ENCODE measurements at places on chromosomes 16 and 17.

DNA sequence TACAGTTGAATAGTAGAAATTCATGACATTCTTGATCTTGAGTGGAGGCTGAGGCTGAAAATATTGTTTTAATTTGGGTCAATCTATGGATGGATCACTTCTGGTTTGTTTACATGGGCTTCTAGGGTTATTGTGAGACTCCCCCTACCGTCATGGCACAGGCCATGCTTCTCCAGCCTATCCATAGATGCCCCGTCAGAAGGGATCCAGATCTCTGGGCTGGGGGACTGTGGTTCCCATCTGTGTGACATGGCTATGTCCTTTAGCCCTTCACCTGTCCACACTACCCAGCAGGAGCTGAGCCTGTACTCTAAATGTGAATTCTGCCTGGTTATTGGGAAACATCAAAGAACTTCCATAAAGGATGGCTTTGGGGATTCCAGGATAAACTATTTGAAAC lies 160.4 kb downstream of the ABCC12 start:
- no peak for DNase-seq

GRCh38 chr17:66831383-66832210 lies 3.3 kb upstream of the CACNG5 start:
- DNase-seq = no peak

GRCh38 chr16:4859900-4860255 lies 12.6 kb downstream of the UBN1 start:
- no peak for DNase-seq

- no peak for DNase-seq
Observed at GRCh38 chr17:76912421-76913164, 44.4 kb downstream of the MGAT5B start.

- peak; percentile 54 for DNase-seq
Observed at GRCh38 chr17:28597606-28598383, 1.0 kb downstream of the SPAG5 start.

- no peak for DNase-seq
Observed at GRCh38 chr16:87619360-87620200, 17.3 kb downstream of the JPH3 start.

DNA sequence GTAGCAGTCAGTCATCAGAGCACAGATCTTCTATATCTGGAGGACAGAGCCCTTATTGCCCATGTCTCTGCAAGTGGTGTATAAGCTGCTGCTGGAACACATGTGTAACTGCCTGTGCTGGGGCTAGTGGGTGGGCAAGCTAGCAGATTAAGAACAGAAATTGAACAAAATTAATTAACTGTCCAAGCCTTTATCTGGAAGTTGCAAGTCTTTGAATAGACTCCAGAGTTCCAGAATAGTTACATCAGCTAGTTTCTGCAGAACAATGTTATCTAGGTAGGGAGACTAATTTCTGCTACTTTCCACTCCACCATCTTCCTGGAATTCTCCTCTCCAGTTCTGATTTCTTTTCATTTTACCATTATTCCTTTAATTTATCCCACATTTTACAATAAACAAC lies 287.3 kb downstream of the ZFHX3 start:
- DNase-seq = no peak

GRCh38 chr17:37527249-37527851 lies 37.7 kb downstream of the DUSP14 start:
- DNase-seq = peak; percentile 44

DNA sequence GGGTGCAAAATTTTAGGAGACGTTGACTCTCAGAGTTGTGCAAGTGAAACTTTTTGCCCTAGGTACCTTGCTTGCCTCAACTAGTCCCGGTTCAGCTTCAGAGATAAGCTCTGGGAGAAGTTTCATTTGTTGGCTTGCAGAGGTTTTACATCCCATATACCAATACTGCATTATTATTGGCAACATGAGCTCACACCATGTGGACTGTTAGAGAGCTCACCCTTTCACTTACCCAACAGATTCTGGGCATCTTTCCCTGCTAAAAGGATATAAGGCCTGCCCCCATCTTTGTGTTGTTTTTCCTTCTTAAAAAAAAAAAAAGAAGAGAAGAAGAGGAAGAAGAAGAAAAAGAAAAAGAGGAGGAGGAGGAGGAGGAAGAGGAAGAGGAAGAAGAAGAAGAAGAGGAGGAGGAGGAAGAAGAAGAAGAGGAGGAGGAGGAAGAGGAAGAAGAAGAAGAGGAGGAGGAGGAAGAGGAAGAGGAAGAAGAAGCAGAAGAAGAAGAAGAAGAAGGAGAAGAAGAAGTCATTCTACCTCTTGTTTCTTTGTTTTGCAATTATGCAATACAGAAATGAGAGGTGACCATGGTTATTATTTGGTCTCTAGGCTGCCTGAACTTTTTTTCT lies 292.6 kb upstream of the IRX3 start:
- DNase-seq = no peak

- no peak for DNase-seq
Observed at GRCh38 chr17:3796110-3796821, 4.7 kb downstream of the ITGAE start.

DNA sequence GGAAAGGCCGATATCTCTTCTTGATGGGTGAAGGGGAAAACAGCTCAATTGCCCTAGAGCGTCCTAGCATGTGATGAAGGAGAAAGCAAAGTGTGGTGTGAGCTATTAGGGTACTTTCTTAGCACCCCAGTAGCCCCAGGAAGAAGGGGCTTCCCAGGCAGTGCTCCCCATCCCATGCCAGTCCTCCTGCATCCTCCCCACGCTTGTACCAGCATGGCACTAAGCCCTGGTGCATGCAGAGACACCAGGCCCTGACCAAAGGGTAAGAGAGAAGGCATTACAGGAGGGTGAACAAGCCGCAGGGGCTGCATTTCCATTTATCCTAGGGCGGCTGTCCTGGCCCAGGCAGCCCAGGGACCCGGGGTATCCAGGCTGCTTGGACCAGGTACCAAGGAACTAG lies 3.1 kb downstream of the CYB561 start:
- DNase-seq = no peak

GRCh38 chr16:17258848-17259713 lies 211.7 kb downstream of the XYLT1 start:
- no peak for DNase-seq

DNA sequence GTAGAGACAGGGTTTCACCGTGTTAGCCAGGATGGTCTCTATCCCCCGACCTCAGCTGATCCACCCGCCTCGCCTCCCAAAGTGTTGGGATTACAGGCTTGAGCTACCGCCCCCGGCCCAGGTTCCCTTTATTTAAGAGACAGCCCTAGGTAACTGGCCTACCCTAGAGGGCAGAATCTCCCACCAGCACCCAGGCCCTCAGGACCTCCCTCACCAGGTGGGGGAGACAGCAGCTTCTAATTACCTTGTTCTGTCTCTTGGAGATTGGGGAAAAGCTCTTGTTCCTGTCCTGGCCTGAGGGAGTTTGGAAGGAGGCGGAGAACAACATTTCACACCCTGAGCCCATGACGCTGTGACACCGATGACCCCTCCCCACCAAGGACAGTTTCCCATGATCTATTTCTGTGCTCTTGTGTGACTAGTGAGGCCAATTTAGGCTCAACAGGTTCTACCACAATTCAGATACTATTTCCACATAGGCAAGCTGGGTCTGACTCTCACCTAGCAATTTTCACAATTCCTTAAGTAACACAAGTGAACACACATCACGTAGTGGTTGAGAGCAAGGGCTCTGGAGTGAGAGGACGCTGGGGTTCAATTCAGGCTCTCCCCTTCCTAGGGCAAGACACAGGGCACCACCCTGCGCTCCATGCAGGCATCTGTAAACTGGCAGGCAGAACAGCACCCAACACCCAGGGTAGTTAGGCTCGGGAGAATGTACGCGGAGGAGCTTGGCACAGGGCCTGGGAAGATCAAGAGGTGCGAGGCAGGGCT lies 20.4 kb downstream of the HDAC5 start:
- no peak for DNase-seq

- DNase-seq = no peak
Observed at GRCh38 chr17:3955673-3955988, 8.6 kb downstream of the ATP2A3 start.

- no peak for DNase-seq
Observed at GRCh38 chr16:24820522-24820921, 25.2 kb upstream of the SLC5A11 start.

DNA sequence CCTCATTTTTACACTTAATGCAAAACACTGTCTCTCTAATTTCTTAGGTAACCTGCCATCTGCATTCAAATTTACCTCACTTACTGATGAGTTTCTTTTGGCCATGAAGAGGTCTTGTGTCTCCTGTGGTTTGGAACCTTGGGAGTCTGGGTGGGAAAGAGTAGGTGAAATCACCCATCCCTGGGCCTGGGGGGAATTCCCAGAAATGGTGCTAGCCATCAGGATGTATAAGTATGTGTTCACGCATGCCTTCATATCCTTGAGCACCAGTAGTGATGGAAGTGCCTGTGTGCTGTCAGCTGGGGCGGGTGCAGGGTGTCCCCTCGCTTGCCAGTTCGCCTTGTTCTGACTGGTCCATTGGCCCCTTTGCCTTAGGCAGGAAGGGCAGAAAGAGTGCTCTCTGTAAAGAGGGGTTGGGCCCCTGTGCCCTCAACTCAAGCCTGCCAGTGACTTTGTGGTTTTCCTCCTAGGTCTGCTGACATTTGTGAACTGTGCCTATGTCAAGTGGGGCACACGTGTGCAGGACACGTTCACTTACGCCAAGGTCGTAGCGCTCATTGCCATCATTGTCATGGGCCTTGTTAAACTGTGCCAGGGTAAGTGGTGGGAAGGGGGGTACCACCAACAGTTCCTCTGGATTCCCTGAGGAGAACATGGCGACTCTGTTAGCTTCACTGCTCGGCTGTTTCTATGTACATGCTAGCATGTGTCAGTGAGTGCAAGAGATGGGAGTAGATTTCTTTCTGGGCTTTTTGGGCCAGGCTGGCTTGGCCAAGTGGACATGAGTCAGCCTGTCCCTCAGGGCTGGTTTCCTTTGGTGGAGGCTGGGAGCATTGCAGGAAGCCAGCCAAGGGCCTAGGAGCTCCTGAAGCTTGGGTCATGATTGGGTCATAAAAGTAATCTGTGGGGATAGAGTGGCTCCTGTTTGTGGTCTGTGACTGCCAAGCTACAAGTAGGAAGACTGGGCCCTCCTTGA lies 23.2 kb downstream of the SLC7A6OS start:
- peak; percentile 24 for DNase-seq

All from OCI-M1 (cell line).